Coronary artery (tissue), 2 donors: ENCODE measurements at places on chromosomes 16 and 17.

DNA sequence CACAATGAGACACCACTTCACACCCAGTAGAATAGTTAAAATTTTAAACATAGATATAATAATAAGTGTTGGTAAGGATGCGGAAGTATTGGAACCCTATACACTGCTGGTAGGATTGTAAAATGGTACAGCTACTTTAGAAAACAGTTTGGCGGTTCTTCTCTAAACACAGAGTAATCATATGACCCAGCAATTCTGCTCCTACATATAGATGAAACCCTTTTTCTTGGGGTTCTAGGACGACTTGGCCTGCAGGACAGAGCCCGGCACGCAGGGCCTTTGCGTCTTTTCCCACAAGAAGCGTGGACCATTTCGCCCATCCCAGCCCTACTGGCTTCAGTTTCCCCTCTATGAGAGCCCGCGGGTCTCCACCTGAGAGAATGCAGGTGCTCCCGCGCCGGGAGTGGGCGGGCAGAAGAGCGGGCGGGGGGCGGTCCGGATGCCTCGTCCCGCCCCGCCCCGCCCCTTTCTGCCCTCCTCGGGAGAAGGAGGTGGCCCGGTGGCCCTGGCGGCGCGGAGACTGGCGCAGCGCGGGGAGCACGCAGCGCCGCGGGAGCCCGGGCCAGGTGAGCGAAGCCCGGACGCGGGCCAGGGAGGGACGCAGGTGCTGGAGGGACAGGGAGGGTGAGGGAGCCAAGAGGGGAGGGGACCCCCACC, at the start of gene SDR42E2:
TSS of gene SDR42E2 (plus strand) at position 508 of the 657 bp plus-strand sequence. CDS start 3,077 bp downstream, outside the sequence.
- no peak for DNase-seq

DNA sequence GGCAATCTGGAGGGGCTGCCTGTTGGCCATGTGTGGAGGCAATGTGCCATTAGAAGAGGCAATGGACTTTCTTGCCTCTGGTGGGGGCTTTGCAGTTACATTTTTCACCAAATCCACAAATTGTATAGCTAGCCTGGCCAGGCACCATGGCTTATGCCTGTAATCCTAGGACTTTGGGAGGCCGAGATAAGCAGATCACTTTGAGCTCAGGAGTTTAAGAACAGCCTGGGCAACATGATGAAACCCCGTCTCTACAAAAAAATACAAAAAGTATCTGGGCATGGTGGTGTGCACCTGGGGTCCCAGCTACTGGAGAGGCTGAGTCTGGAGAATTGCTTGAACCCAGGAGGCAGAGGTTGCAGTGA, 2.7 kb upstream of the RNF112 start:
- no peak for DNase-seq

- DNase-seq = peak; percentile 93
These were observed 5.1 kb upstream of the KLHL36 start for GRCh38 chr16:84643180-84643583.

DNA sequence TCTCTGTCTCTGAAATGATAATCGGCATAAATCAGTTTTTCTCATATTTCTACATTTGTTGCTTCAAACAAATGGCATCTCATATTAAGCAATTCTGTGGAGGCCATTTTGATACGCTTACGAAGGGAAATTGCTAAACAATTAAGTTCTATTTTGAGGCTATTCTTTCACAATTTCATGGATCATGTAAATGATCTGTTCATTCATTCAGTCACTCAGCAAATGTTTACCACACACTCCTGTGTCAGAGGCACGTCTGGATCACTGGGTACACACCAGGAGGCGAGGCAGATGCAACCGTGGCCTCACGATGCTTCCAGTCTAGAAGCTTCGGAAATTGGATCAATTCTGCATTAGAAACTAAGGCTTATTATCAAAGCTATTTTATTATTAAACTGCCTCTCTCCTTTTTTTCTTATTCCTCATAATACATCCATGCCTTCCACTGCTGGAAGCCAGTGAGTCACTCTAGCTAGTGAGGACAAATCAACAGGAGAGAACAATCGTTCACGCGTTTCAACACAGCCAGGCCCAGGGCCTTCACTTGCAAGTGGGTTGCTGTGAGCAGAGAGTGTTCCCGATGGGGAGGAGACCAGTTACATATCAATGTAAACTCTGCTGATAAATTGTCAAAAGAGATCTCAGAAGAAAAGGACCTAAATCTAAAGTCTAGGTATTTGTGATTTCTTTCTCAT, 11.3 kb upstream of the SLC39A11 start:
- DNase-seq = no peak

DNA sequence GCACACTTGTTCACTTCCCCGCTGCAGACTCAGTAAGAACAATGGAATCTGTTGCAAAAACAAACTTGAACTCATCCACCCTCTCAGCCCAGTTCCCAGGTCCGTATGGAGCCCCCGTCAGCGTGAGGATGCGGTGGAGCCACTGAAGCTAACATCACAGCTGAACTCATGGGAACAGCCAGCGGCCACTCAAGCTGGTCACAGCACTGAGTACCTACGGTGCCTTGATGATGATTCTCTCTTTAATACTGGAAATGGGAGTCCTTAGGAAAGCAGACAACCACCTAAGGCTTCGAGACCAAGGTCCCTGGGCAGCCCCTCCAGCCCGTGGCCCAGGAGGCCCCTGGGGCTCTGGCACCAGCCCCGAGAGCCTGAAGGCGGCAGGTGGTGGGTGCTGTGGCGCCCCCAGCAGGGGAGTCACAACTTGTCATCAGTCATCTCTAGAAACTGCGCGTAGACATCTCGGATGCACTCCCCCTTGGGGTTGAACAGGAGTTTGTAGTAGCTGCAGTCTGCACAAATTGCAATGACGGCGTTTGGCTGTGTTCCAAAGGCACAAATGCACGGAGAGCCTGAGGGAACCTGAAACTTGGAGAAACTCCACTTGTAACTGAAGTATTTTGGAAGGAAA, 31.0 kb upstream of the RHOT1 start:
- no peak for DNase-seq

GRCh38 chr17:846901-847843, 65.0 kb downstream of the MRM3 start:
- DNase-seq = no peak

- no peak for DNase-seq
These were observed 75.6 kb downstream of the ABR start for GRCh38 chr17:1104222-1104621.

DNA sequence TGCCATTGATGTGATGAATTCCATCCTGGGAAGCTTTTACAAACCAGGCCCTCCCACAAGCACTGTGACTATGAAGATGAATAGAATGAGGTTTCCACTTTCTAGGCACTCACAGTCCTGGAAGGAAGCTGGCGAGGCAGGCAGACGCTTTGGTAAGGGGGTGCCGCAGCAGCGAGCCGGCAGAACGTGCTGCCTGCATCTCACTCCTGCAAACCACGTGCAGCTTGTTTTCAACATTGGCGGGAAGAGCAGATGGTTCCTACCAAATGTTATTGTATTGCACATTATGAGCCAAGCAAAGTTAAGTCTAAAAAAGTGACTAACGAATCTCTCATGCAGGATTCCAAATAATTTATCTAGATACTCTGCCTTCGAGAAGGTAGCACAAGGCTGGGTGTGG, 3.7 kb upstream of the DNAI2 start:
- DNase-seq = no peak

GRCh38 chr17:75516619-75517296, 430 bp downstream of the TSEN54 start:
- no peak for DNase-seq

GRCh38 chr17:60602385-60602742, 2.4 kb downstream of the PPM1D start:
- DNase-seq = no peak

DNA sequence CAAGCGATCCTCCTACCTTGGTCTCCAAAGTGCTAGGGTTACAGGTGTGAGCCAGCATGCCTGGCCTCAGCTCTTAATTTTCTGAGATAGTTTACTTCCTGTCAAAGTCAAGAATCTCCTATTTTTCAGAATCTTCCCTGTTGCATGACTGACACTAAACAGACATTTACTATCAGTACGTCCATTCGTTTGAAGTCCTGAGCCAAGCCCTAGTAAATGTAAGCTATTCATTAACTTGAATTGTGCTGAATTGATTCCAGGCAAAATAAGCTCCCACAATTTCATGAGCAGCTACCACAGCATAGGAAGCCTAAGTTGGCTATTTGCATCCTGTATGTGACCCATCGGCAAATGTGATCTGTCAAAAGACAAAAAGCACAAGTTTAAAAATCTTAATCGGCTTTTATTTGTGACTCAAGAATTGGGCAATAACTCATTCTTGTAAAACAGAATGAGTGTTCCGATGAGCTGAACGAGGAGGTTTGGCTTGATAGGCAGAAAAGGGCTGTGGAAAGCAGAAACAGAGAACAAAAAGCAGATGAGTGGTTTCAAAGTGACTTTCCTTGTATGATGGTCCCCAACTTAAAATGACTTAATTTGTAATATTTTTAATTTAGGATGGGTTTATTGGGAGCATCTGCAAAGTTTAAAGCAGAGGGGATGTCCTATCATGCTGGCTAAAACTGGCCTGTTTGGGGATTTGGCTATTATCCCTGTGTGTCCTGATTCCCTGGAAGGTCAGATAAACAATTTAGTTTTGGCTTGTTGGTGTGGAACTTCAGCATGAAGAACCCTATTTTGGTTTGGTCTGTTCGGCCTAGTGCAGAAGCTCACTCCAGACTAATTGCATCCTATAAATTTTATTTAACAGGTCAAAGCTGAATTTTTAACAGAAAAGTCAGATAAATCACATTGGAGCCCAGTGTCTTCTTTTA, 14.2 kb downstream of the RNF112 start:
- DNase-seq = no peak
